NCI-H2029 treated with DMSO at 0.1 percent for 48 hours (cell line): ENCODE measurements at places on chromosomes 3 and 15.

- no peak for DNase-seq
Measured at GRCh38 chr3:190119461-190120268, 1.0 kb downstream of the P3H2 start.

DNA sequence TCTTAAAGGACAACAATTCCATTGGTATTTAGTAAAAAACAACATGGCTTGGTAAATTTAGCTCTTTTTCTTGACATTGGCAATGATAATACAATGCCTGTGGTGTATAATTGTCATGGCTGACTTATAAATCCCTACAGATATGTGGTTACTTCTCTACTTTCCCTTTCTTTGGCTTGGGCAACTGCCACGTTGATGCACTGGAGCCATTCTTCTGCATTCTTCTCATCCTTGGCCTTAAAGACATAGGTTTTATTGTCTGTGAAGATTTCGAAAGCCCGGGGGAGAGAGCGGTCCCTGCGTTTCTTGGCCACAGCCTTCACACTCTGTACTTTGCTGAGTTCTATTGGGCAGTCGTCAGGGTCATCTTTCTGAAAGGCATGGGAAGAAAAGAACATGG, 101.1 kb upstream of the CCNL1 start:
- no peak for DNase-seq

GRCh38 chr15:75646944-75647364, 758 bp upstream of the SNX33 start:
- no peak for DNase-seq

GRCh38 chr3:32751377-32751776, 66.4 kb downstream of the CNOT10 start:
- no peak for DNase-seq

GRCh38 chr3:51717947-51718346, 11.1 kb downstream of the GRM2 start:
- DNase-seq, result no peak

- DNase-seq, result no peak
Measured at GRCh38 chr3:178706411-178706810, 170.2 kb downstream of the KCNMB2 start.

GRCh38 chr3:70820397-70820796, 508.0 kb upstream of the MDFIC2 start:
- no peak for DNase-seq

DNA sequence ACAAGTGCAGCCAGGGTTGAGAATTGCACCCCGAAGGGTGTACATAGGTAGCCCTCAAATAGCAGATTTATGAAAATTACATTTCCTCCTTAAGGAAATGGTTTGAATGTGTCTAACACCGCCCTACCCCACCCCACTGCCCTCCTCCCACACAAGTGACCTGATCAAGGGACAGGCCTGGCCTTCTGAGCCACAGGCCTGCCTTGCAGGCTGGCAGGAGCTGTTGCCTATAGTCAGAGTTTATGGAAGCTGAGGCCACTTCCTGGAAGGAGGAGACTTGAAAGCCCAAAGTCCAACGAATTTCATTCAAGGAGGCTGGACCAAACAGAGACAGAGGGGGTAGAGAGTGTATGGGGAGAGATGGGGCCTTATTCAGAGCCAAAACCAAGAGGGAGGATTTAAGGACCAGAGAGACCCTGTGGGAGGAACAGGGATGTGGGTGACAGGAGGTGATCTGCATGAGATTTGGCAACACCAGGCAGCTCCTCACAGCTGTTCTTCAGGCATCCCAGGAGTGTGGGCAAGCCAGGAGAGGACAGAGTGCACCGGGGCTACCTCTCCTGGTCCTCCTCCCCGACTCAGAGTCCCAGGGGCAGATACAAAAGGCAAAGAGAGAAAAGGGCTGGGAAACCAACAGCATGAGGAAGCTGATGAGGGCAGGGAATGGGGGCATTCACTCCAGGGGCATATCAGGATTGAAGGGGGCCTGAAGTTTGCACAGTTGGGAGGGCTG, 100.4 kb upstream of the HES1 start:
- DNase-seq, result no peak

- DNase-seq, result no peak
Measured at GRCh38 chr3:9630550-9631139, 18.7 kb upstream of the MTMR14 start.

- peak; percentile 61 for DNase-seq
Measured at GRCh38 chr3:192570821-192571791, 156.2 kb downstream of the FGF12 start.

DNA sequence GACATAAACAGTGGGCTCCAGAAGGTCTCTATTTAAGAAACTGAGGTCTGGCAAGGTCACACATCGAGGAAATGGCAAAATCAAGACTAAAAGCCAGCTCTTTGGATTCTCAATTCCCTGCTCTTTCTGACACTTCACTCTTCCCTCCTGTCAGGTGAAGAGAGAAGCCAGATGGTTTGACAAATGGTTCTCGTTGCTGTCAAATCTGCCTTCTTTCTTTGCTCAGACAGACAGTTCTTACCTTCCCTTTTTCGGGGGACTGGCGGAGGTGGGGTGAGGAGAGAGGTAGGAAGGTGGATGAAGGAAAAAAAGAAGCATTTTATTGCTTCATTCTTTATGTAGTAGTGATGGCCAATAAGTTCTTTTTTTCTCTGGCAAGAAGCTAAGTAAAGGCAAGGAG, 133.4 kb downstream of the LPP start:
- DNase-seq, result no peak

- DNase-seq, result no peak
Measured at GRCh38 chr3:72190050-72190449, 405.1 kb upstream of the PROK2 start.

DNA sequence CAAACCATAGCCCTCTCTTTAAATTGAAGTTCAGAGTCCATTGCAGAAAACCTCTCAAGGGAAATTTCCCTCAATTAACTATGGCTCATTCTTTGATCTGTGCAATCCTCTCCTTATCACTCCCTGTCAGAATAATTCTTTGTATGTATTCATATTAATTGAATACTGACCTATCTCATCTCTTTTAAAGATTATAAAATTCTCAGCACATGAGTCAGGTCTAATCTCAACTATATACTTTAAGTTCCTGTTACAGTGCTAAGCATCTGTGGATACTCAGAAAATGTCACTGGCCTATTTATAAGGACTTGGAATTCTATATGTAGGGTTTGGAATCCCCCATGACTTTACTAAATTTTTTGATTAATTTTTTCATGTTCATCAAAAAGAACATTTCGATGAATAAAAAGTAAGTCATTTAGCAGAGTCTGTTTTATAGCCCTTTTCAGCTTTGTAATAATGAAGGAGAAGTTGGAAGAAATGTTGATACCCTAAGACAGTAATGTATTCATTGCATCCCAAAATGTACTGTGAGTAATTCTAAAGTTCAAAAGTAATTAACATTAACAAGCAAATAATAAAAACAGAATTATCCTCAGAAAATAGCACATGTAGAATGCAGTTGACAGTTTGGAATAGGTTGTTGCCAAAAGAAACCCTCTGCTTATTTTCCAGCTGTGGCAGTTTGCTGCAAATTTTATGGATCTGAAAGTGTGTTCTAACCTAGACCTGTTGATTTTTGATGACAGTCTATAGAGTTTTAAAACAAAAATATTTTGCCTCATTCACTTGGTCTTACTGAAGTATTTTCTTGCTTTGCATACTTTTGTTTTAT, 503.4 kb upstream of the CBLB start:
- DNase-seq, result no peak
